SW480 (cell line): ENCODE measurements at places on chromosomes 11 and 22.

DNA sequence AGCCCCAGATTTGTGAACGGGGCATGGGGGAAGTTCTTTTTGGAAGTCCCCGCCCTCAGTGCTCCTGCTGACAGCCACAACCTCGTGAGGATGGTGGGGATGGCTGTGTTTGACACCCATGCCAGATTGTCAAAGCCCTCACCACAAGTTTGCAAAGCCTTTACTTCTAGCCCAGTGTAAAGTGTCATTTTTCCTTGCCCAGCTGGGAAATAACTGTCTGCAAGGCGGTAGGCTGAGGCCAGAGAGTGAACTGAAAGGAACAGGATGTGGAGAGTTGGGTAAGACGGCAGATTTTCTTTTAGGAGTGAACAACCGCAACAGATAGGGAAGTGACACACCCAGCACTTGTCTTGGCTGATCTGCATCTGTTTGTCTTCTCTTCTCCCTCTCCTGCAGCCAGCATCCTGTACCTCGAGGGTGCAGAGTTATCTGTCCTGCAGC is 13.6 kb downstream of the IL17RA start:
- DNase-seq, result no peak

DNA sequence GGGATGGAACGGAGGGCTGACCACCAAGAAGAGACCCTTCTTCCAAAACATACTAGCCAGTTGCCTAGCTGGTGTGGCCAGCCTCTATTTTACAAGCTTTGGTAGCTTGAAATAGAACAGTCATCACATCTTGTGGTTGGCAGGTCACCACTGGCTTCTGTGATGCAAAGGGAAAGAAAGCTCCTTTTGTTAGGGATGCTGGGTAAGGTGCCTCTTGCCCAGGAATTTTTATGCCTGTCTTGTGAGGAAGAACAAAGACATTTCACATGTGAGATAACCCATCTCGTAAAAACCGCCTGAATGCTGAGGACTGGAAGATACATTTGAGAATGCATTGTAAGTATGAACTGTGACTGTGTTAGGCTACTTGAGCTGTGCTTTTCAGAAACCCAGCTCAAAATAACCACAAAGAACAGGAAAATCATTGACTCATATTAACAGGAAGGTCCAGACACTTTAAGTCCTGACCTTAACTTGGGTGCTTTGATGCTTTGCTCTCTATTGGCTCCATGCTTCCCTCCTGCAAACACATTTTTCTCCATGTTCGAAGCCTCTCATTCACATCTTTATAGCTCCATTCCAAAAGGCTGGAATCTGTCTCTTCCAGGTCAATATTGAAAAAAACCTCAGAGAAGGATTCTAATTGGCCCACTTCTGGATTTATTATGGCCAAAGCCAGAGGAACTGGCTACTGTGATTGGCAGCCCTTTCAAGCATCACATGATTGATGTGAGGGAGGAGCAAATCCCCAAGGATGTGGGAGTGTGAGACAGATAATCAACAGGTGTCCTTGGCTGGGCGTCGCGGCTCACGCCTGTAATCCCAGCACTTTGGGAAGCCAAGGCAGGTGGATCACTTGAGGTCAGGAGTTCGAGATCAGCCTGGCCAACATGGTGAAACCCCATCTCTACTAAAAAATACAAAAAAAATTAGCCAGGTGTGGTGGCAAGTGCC is 53.9 kb downstream of the MICAL2 start:
- DNase-seq, result peak; percentile 96

DNA sequence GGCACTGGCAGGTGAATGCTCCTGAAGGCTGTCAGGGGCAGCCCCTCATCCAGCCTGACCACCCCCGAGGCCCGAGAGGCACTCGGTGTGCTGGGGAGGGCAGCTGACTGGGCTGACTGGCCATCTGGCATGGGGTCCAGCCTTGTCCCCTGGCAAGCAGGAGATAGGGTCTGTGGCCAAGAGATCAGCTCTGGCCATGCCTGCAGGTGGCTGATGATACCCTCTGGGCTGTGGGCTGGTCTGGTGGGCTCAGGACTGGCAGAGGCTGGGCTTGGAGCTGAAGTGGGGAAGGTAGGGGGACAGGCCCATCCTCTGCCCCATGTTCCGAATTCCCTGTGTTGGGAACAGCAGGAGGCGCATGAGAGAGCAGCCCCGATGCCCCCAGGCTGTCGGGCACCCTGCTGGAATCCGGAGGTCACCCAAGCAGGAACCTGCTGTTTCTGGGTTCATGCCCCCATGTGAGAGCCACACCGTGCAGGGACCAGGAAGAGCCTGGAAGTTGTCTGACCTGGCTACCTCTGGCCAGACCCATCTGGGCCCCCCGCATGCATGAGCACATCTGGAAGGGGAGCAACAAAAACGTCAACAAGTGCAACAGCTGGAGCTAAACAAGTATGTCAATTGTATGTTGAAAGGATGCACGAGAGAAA is 527.0 kb downstream of the TBC1D22A start:
- no peak for DNase-seq

DNA sequence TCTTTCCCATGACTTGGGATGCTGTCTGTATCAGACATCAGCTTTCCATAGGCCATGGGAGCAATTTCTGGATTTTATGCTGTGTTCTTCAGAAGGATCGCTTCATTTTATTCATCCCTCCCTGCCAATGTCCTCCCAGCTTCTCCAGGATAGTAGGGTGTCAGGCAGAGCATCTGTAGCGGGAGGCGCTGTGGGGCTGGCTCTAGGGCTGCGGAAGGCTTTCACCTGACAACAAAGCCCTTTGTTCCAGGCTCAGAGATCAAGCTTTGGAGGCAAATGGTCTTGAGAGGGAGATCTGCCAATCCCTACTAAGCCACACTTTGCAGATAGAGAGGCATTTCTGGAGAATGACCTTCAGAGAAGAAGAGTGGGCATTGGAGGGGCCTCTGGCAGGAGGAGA is 29.5 kb upstream of the FTH1 start:
- no peak for DNase-seq

- DNase-seq, result no peak
Observed at GRCh38 chr11:1288426-1289151, 20.8 kb downstream of the TOLLIP start.

- peak; percentile 25 for DNase-seq
Observed at GRCh38 chr22:39439170-39439569, 17.6 kb upstream of the MGAT3 start.

DNA sequence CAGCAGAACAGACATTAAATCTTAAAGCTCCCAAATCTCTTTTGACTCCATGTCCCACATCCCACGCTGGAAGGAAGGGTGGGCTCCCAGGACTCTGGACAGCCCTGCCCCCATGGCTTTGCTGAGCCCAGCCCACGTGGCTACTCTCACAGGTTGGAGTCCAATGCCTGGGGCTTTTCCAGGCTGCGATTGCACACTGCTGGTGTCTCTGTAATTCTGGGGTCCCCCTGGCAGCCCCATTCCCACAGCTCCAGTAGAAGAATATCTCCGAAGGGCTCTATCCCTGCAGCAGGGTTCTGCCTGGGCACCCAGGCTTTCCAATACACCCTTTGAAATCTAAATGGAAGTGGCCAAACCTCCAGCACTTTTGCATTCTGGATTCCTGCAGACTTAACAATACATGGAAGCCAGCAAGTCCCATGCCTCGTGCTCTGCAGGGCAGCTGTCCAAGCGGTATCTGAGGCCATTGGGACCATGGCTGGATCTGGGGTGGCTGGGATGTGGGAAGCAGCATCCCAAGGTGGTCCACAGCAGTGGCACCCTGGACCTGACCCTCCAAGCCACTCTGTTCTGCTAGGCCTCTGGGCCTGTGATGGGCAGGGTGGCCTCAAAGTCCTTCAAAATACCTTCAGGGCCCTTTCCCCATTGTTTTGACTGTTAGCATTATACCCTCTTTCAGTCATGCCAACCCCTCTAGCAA is 47.9 kb upstream of the TH start:
- DNase-seq, result no peak

- no peak for DNase-seq
Observed at GRCh38 chr11:1399386-1400316, 9.9 kb downstream of the BRSK2 start.

DNA sequence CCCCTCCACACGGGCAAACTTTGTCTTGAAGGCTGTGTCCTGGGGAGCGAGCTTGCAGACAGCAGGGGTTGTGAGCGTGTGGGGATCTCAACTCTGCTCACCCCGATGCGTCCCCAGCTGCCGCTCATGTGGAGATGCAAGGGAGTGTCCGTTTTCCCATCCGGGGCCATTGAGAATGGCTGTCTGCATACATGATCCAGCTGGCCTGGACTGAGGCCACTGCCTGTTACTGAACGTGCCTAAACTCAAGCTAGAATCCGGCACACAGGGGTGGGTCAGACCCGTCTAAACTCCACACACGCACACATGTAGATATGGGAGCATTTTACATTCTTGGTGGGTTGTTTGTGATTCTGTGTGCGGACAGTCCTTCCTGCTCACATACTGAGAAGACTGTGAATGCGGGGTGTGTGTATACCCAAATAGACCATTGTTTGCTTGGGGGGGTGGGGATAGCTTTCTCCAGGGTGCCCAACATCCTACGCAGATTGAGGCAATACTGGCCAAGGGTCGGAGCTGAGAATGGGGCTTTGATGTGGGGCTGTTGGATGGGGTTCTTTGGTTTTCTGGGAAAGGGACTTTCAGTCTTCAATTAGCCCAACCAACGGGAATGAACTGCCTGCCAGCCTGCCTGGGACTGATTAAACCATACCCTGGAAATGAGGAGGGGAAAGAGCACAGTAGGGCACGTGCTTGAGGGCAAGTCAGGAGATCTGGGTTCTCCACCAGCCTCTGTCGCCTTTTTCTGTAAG is 60.4 kb downstream of the ST3GAL4 start:
- DNase-seq, result no peak

GRCh38 chr11:132064987-132065620 is 694.7 kb downstream of the NTM start:
- DNase-seq, result peak; percentile 55

DNA sequence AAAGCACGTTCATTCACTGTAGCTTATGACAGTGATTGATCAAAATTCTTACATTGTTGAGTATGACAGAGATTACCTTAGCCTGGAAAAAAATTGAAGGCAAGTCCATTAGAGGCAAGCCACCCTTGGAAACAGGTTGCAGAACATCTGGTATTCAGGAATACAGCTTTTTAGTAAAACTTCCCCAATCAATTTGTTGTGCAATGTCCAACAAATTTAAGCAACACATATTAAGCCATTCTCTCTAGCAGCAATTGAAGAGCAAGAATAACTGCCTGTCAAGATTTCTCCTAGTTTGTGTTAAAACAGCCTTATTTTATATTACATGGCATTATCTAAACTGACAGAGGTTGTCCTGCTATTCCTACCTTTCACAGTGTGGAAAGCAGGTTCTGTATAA is 37.0 kb downstream of the BCL2L13 start:
- DNase-seq, result no peak

- DNase-seq, result no peak
Observed at GRCh38 chr11:92784331-92784730, 185.1 kb upstream of the MTNR1B start.

DNA sequence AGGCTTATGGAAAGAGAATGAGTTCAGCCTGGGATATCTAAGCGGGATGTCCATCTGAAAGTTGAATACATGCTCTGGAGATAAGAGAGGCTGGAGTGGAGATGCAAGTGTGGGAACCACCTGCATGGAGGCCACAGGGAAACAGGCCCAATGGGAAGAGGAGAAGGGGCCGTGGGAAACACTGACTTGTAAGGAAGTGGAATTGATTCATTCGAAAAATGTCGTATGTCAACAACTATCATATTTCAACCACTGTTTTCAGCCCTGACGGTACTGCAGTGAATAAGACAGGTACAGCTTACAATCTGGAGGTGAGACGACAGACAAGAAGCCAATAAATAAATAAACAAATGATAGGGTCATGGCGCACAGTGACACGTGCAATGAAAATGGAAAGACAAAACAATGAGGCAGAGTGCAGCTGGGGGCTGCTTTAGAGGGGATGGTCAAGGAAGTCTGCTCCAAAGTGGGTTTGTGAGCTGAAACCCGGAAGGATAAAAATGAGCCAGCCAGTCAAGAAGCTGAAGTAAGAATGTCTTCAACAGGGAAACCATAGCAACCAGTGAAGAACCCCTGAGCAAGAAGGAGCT is 35.9 kb downstream of the EFCAB6 start:
- no peak for DNase-seq

DNA sequence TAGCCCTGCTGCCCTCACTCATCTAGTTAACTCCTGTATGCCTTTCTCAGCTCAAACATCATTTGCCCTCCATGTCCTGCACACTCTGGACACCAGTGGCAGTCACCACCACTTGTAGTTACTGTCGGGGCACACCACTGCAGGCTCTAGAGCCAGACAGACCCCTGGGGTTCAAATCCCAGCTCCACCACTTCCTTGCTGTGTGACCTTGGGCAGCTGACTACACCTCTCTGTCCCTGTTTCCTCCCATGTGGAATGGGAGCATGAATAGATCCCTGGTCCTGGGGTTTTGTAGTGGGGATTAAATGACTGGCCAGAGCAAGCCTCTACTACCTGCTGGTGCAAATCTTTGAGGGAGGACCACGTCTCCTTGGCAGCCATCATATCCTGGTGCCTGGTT is 7.8 kb upstream of the IFT27 start:
- no peak for DNase-seq

DNA sequence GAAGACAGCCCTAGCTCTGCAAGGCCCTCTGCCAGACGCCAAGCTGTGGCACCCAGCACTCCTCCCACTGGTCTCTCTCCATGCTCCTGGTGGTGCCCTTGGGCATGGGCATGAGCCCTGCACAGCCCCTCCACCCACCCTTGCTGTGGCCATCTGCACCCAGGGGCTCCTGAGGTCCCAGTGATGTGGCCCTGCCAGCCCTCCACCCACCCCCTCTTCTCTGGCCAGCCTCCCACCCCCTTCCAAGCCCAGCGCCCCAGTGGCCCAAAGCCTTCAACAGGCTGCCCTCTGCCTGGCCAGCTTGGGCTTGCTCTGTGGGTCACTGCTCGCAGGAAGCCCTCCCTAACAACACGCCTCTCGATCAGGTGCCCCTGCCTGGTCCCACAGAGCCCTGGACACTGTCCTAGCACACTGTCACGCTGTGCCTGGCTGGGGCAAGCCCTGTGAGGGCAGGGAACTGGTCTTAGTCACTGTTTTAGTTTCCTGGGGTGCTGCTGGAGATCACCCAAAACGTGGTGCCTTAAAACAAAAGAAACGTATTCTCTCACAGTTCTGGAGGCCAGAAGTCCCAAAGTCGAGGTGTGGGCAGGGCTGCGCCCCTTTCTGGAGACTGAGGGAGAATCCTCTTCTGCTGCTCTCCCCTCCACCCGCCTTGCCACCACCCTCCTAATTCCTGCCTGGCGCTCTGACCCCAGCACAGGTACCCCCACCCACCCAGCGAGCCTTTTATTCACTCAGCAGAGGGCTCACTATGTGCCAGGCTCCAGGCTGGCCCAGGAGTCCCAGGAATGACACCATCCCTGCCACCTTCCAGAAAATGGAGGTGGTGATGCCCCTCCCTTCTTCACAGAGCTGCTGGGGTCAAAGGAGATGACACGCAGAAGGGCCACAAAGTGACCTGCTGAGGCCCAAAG is 14.7 kb downstream of the SULT4A1 start:
- no peak for DNase-seq
